ENCODE measurements at places on chromosomes 2 and 18. TPM values are rescaled to one million over a fixed set of nuclear protein-coding genes. Genes with fewer than 3 reads are reported as not detected.

Gene BOD1L2
- total RNA-seq: not detected

Gene NT5C1B
- not detected for total RNA-seq

Gene IMPA2
- total RNA-seq: 123 TPM

Gene SELENOI
- total RNA-seq: 46.7 TPM
